ENCODE measurements at places on chromosomes 3 and 15.

- DNase-seq = no peak
Measured at GRCh38 chr3:94171954-94172353, 109.1 kb downstream of the NSUN3 start.

DNA sequence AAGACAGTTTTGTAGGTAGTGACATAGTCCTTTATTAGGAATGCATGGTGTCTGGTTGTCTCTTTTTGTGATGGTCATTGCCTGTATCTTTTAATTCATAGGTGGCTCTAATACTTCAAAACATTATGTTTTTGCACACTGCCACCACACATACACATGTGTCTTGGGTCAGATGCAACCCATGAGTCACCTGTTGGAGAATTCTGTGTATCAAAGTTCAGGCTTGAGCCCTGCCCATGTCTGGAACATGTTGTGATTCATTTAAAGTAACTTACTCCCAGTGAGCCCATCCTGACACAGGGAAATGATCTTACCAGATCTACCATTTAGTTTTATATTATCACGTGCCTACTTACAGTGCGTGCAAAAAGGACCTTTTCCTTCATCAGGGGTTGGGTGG, 142.7 kb downstream of the GHSR start:
- DNase-seq = no peak

DNA sequence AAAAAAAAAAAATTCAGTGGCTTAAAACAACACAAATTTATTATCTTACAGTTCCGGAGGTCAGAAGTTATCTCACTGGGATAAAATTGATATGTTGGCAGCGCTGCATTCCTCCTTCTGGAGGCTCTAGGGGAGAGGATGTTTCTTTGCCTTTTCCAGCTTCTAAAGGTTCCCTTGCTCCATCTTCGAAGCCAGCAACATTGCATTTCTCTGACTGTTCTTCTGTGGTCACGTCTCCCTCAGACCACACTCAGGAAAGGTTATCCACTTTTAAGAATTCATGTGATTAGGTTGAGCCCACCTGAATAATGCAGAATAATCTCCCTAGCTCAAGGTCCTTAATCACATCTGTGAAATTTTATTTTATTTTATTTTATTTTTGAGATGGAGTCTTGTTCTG, 23.4 kb upstream of the ACAP2 start:
- DNase-seq = no peak

- no peak for DNase-seq
Measured at GRCh38 chr3:146929696-146930095, 324.6 kb upstream of the PLSCR5 start.
